DMS53 (cell line): ENCODE measurements at places on chromosomes 2 and 18.

DNA sequence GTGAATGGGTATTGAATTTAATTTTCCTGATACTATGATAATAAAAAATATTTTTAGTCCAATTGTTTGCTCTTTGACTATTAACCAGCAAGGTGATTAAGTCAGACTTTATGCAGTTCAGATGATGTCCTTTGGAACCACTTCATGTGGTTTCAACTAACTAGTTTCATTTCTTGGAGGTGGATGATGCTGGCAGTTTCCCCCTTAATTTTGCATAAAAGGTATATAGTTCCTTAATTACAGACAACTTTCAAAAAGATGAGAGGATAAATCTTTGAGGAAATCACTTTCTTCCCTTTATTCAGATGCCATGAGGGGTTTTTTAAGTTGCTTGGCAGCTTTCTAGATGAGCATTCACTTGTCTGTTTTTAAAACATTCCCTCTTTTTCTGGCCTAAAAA, 223.1 kb downstream of the PHLPP1 start:
- DNase-seq = no peak

DNA sequence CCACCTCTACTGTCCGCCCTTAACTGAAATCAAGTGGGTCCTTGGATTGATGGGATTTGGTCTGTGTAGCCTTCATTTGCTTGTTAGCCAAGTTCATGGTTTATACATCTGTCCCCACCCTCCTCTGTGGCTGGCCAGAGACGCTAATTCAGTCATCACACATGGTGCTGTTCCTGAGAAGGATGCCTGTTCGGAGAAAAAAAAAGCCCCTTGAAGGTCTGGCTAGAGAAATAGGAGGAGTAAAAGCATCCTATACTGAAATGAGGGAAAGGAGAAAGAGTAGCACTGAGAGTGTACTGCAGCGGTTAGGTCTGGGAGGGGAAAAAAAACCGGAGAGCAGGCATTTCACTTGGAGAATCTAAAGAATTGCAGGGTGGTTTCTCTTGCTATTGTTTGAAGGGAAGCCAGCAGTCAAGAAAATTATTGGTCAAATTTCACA, 180.6 kb upstream of the EPAS1 start:
- no peak for DNase-seq

GRCh38 chr2:7096726-7097352, 179.6 kb downstream of the RNF144A start:
- DNase-seq = no peak

- DNase-seq = no peak
These were observed 435.2 kb downstream of the ARHGAP15 start for GRCh38 chr2:143564419-143564818.

- no peak for DNase-seq
These were observed 20.7 kb upstream of the CNRIP1 start for GRCh38 chr2:68340226-68341061.

GRCh38 chr2:219530048-219530963, 13.3 kb downstream of the CHPF start:
- peak; percentile 87 for DNase-seq
